Colonic mucosa (tissue), 4 donors: ENCODE measurements at places on chromosomes 13 and 19.

DNA sequence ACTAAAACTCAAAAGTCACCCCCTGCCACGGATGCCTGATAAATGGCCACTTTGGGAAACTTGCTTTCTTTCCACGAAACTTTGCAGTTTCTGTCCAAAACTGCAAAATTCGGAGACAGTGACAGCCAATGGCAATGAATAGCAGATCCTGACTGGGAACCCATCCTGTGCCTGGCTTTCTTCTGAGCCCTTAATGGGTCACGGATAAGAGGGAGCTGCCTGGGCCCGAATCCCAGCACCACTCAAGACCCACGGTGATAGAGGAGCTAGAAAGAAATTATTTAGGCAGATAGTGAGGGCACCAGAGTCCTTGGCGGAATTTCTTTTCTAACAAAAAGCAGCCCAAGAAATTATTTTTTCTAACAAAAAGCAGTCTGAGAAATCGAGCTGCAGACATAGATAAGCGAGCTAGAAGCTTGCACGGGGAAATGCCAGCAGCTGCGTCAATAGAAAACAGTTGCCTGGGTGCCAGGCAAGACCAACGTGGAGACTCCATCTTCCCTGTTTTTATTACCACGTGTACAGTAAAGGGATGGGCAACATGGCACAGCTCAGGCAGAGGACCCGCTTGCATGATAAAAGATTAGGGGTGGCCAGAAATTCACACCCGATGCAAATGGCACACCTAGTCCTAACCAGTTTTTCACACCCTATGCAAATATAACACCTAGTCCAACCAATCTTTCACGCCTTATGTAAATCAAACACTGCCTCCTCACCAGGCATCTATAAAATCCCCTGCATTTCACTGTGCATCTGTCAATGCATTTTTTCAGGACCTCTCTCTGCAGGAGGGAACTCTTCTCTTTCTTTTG is 7.1 kb upstream of the HSH2D start:
- no peak for DNase-seq

DNA sequence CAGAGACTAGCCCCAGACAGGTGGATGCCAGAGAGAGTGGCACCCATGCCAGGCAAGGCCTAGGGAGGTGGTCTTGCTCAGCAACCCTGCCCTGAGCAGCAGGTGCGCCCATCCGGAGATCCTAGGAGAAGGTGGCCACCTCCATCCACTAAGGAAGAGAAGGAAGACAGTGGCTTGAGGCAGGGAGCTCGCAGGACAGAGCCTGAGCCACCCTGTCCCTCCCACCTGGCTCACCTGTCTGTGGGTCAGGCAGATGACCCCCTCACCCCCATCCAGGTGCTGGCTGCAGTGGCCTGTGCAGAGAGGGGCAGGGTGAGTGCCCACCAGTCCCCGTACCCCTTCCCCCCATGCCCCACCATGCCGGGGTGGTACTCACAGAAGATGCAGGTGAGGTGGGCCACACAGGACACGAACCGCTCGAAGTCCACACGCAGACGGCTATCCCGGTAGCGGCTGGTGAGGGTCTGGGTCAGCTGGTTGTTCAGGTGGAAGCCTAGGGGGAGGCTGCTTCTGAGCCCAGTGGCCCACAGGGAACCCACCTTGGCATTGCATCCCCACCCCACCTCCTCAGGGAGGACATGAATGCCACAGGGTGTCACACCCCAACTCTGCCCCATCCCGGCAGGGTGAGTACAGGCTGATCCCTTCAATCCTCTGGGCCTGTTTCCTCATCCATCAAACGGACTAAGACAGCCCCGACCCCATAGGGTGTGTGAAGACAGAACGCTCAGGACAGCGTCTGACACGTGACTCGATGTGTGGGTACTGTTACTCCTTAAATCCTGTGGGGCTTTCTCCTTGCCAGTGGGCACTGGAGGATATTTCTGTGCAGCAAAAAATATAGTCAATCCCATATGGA is 13.3 kb downstream of the CAPN12 start:
- peak; percentile 29 for DNase-seq

- no peak for DNase-seq
These were observed 102.8 kb downstream of the EFNB2 start for GRCh38 chr13:106432636-106433035.

DNA sequence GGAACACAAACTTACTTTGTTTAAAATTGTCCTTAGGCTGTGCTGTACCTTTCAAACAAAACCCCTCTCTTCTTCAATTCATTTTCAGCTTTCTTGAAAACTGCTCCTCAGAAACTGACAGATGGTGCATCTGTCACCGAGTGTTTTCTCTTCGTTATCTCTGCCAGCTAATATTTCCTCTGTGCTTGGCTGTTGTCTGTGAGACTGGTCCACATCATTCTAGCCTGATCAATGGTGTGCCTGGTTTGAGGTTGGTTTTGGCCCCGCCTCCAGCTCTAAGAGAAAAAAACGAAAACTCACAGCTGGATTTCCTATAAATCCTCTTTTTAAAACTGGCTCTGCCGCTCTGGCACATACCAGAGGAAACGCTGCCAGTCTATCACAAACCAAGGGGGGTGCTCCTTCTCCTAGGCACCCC is 79.7 kb downstream of the STARD13 start:
- no peak for DNase-seq

DNA sequence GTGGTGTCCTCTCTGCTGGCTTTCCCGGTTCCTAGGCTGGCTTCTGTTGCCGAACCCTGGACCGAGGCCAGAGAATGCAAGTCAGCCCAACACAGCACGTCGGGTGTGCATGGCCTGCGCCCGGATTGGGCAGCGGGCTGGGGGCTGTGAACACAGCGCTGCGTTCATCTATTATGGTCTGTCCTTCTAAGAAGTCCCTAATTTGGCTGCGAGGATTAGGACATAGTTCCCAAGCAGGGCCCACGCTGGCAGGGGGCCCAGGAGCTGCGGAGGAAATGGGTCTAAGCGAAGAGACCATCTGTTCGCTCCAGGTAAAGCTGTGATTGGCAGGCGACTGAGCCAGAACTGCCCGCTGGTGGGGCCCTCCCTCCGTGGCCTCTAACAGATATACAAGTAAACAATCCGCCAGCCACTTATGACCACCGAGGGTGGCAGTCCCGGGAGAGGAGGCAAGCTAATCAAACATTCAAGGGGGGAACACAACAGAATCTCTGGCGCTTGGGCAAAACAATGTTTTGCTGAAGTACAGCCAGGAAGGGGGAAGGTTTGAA is 6.0 kb downstream of the SYCE2 start:
- peak; percentile 40 for DNase-seq

DNA sequence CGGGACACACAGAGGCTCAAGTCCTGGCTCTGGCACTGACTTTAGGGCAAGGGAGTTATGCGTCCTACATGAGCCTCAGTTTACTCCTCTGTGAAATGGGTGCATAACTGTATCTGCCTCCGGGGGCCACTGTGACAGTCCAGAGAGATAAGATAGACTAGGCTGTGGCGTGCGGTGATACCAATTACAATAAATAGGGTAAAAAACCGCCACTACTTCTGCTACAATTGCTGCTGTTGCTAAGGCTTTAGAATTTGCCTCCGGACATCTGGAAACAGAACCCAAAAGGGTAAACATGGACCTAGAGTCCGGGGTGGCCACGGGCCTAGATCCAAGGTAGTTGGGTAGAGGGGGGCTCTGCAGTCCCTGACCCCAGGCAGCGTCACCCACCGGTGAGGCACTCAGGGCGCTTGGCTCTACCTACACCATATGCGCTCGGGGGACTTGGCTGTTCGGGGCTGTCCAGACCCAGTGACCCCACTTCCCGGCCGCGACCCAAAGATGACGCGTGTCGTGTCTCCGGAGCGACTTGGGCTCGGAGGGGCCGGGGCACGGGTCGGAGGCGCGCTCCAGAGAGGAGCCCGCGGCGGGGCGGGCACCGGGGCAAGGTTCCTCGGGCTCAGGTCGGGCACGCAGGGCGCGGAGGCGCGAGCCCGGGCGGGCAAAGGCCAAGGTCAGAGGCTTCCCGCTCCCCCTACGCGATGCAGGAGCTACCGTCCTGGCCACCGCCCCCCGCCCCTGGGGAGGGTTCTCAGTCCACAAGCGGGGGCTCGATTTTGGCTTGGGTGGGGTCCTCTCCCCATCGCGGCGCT is 1.1 kb downstream of the INSR start:
- peak; percentile 74 for DNase-seq

DNA sequence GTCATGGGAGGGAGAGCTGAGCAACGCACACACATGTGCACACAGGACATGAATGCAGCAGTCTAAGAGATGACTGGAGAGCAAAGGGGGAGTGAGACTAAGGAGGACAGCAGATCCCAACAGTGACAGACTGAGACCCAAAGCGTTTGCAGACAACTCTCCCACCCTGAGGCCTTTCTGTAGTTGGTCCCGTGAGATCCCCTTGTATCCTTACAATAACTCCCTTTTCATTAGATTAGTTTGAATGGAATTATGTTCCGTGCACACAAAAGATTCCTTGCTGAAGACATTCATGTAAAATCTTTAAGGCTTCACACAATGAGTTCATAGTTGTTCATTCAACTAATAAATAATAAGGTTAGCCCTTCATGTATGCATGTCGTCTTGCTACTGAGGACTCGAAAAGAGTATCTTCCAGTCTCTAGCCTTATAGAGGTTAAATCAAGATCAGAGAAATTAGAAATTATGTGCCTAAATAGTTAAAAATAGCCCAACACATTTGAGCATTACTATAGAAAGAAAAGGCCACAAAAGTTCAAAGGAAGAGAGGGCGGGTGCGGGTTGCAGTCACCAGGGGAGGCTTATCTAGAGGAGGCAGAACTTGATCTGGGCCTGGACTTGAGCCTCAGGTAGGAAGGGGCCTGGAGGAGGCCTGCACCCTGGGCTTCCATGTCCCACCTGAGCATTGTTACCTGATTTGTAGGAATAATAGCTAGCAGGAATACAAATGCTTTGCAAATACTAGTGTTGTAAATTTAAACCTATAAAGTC is 3.1 kb upstream of the GTF3A start:
- no peak for DNase-seq

- DNase-seq, result no peak
These were observed 539 bp downstream of the PLD3 start for GRCh38 chr19:40348961-40349507.

GRCh38 chr19:41355802-41356201 is 2.1 kb upstream of the TGFB1 start:
- no peak for DNase-seq

DNA sequence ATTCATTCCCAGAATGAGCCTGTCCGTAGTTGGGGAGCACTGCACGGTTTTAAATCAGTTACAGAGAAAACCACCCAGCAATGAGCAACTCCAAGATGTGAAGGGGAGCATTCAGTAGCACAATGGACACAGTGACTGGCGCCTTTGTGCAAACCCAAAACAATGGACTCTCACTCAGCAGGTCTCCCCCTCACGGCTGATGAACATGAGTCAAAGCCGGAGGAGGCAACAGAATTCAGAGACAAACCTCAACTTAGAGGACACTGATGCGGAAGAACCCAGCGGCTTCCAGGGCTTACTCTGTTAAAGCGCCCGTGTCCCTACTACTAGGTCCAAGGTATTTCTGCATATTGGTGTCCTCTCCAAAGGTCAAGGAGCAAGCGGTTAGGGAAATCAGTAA is 17.7 kb downstream of the PLEKHF1 start:
- no peak for DNase-seq

DNA sequence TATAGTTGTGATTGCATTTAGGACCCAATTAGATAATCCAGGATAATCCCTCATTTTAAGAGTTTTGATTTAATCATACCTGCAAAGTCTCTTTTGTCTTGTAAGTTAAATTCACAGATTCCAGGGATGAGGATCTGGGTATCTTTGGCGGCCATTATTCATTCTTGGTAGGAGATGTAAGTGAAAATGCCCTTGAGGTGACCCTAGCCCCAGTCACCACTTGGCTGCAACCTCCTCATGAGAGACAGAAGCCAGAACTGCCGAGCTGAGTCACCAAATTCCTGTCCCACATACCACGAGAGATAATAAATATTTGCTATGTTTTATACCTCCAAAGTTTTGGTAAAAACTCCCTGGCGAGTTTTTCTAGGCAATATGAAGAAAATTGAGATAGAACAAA is 389.4 kb downstream of the RFC3 start:
- no peak for DNase-seq

- DNase-seq, result no peak
These were observed 31.1 kb upstream of the AMER2 start for GRCh38 chr13:25203127-25203740.

- no peak for DNase-seq
These were observed 5.6 kb downstream of the INAFM1 start for GRCh38 chr19:47280183-47280797.

GRCh38 chr19:33903489-33903850 is 106.8 kb downstream of the KCTD15 start:
- no peak for DNase-seq

- no peak for DNase-seq
These were observed 11.6 kb upstream of the GTF2F2 start for GRCh38 chr13:45108716-45109101.

- no peak for DNase-seq
These were observed 25.9 kb downstream of the ZSWIM9 start for GRCh38 chr19:48196321-48196763.

DNA sequence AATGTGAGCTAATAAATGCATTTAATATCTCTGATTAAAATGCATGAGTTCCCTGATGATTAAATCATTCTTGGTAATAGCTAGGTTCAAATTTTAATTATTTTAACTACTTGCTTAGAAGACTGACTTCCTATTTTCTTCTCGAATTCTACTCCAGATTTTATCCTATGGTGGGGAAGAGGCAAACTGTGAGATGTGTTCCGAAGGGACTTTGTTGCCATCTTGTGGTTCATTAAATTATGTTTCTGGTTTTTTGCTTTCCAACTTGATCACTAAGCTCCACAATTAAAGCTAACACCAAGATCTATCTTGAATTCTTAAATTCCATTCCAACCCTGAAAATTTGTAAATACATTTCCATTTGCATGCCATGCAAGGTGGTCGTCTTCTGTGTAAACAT is 538.4 kb upstream of the PCDH20 start:
- no peak for DNase-seq

DNA sequence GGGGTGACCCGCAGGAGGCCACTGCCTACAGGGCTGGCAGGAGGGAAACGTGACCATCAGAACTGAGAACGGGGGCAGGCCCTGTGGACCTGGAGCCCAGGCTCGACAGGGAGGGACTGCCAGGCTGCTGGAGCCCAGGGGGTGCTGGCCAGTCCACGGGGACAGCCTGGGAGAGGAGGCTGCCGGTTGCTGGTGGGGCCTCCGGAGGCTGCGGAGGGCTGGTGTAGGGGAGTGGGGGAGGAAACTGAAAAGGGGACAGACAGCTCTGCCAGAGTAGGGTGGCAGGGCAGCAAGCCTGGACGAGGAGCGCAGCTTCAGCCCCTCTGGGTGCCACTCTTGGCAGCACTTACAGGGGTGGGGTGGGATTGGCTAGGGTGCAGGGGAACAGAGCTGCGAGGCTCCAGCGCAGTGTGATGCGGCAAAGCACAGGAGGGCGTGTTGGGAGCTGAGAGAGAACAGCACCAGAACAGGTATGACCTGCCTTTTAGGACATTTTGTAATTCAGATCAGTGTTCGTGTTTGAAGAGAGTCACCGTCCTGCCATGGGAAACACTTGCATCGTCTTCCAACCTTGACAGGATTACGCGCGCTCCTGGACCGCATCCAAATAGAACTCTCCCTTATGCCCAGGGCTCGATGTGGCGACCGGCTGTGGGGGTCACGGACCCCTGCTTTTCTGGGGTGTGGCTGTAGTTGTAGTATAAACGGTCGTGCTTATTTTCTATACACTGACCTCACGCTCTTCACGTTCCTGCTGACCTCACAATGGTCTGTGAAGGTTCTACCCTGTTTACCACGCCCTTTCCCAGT is 19.9 kb upstream of the ARHGEF7 start:
- DNase-seq, result no peak

- DNase-seq, result no peak
These were observed 8.2 kb upstream of the LRCH1 start for GRCh38 chr13:46544811-46545210.

- peak; percentile 100 for DNase-seq
These were observed at the start of gene ZNF844 for GRCh38 chr19:12064590-12065538. ZNF844 (plus strand) TSS chr19:12064731; CDS start chr19:12064874, 143 bp downstream.
